ENCODE measurements at places on chromosomes 4 and X.

DNA sequence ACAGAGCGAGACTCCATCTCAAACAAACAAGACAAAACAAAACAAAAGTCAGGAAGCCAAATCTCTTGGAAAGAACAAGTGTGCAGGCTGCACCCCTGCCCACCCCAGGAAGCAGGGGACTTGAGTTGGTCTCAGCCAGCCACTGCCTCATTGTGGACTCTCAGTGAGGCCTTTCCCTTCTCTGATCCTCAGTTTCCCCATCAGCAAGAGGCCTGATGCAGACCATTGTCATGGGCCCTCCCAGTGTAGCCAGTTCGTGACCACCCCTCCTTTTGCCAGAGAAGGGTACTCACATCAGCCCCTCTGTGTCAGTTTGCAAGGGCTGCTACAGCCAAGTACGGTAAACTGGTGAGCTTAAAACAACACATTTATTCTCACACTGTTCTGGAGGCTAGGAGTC is 48.9 kb upstream of the MAMLD1 start:
- DNase-seq = no peak

- no peak for DNase-seq
These were observed 26.9 kb upstream of the GJB1 start for GRCh38 chrX:71195964-71196649.

GRCh38 chrX:72358313-72358712 is 52.6 kb upstream of the CITED1 start:
- DNase-seq = no peak

- DNase-seq = no peak
These were observed 72.4 kb downstream of the NRK start for GRCh38 chrX:105894721-105895120.

GRCh38 chrX:16018291-16018690 is 105.1 kb upstream of the GRPR start:
- DNase-seq = no peak

DNA sequence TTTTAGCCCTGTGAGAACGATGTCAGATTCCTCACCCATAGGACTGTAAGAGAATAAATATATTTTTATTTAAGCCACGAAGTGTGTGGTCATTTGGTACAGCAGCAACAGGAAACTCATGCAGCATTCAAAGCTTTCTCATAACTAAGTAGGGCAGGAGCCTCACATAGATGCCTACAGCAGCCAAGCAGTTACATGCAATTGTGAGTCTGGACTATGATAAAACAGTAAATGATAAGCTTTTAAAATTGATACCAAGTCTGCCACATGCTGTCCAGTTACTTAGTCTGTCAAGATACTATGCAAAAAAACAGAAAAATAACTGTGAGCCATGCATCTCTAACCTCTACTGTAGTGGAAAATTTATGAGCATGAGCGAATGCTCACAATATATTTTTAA is 359.6 kb downstream of the HS3ST1 start:
- no peak for DNase-seq

- no peak for DNase-seq
These were observed 188.2 kb downstream of the GC start for GRCh38 chr4:71595576-71596108.

- DNase-seq = no peak
These were observed 34.2 kb downstream of the ATXN3L start for GRCh38 chrX:13285693-13286092.

DNA sequence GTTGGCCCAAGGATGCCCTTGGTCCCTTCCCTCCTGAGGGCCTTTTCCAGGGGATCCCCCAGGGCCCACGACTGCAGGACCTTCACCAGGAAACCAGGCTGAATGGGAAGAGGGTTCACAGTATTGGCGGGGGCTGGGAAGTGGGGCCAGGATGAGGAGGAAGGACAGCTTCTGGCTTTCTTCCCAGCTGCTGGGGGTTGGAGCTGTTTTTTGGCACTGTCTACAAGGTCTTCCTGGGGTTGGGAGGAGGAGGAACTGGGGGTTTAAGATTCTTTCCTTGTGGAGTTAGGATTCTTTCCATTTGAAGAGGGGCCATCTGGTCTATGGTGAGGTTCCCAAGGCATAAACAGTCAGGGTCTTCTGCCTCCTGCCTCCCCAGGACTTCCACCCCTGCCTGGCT is 64.8 kb downstream of the KIF4A start:
- no peak for DNase-seq

GRCh38 chr4:156705311-156705710 is 266.3 kb downstream of the PDGFC start:
- DNase-seq = no peak

- no peak for DNase-seq
These were observed 515.4 kb upstream of the ATOH1 start for GRCh38 chr4:93313197-93313596.

- no peak for DNase-seq
These were observed 40.9 kb downstream of the HMX1 start for GRCh38 chr4:8830611-8831200.

- DNase-seq = no peak
These were observed at the start of gene TLR1 for GRCh38 chr4:38804654-38805295. Gene TLR1 (minus strand): TSS chr4:38804791. CDS start chr4:38798831, 5,960 bp downstream.

DNA sequence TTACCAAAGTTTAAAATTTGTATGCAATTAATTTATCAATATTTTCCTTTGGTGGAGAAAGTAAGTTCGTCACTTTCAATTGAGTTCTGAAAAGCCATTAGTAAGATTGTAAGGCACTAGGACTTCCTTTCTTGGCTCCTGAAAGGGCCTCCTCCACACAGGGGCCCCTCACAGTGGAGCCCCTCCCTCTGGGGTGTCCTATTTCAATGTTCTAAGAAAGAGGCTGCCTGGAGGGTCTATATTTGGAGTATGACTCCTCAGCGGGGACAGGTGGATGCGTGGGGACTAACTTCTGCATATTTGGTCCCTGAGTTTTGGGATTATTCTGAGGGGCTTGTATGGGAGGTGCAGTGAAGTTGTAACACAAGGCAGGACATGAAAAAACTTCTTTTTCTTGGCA is 1.6 kb upstream of the ARMCX4 start:
- DNase-seq = no peak

DNA sequence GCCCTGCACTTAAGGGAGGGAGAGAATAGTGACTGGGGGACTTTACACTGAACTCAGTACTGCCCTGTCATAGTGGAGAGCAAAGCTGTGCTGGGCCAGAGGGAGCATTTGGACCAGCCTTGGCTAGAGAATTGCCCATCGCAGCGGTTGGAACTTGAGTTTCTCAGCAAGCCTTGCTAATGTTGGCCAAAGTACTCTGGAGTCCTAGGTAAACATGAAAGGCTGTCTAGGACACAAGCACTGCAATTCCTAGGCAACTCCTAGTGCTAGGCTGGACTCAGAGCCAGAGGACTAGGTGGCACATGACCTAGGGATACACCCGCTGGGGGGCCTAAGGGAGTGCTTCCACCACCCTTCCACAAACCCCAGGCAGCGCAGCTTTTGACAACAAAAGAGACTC is 15.0 kb downstream of the MED14 start:
- DNase-seq = no peak
